ENCODE measurements at places on chromosomes 3 and 15. TPM values are rescaled to one million over a fixed set of nuclear protein-coding genes. Genes with fewer than 3 reads are reported as not detected.

CPEB1 gene
- total RNA-seq, result not detected

CCDC9B gene
- 1.4 TPM for total RNA-seq

MUSTN1 gene
- 1.7 TPM for total RNA-seq

GREM1 gene
- not detected for total RNA-seq

COX17 gene
- 78.5 TPM for total RNA-seq

GNAT1 gene
- not detected for total RNA-seq

ADIPOQ gene
- not detected for total RNA-seq

LRRIQ4 gene
- total RNA-seq, result 0.39 TPM

CYP11A1 gene
- not detected for total RNA-seq

ZNF609 gene
- total RNA-seq, result 35.4 TPM

CLDN18 gene
- not detected for total RNA-seq

DPPA2 gene
- total RNA-seq, result not detected

GMNC gene
- total RNA-seq, result not detected

CCR3 gene
- not detected for total RNA-seq

KBTBD8 gene
- 26.3 TPM for total RNA-seq

CCDC54 gene
- total RNA-seq, result not detected
